NCI-H2081 (cell line): ENCODE measurements at places on chromosomes 6 and 20.

- DNase-seq = no peak
Observed at GRCh38 chr6:87721311-87721710, 19.3 kb upstream of the AKIRIN2 start.

DNA sequence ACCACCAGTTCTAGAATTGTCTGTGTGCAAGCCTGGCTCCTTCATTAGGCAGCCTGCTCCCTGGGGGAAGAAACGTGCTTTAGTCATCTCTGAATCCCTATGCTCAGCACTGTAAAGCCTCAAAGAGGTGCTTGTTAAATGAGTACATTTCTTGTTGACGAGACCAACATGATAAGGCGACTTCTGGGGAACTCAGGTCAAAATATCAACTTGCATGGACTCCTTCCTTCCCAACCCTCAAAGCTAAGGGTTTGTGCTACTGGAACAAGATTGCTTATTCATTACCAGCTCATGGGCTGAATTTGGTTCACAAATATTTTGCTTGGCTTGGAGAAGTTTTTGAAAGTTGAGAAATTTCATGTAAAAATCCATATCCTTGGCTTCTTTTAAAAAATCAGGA lies 10.6 kb downstream of the KCNG1 start:
- DNase-seq = no peak

- no peak for DNase-seq
Observed at GRCh38 chr6:162200945-162201690, 526.4 kb downstream of the PRKN start.

- no peak for DNase-seq
Observed at GRCh38 chr6:13810688-13811446, 3.5 kb downstream of the MCUR1 start.
